ENCODE measurements at places on chromosomes 5 and 9.

- no peak for DNase-seq
These were observed 38.0 kb downstream of the CERT1 start for GRCh38 chr5:75473463-75473862.

GRCh38 chr5:7435503-7435902 lies 39.6 kb downstream of the ADCY2 start:
- DNase-seq = no peak

GRCh38 chr9:131543141-131543540 lies 2.2 kb upstream of the PRRT1B start:
- no peak for DNase-seq

DNA sequence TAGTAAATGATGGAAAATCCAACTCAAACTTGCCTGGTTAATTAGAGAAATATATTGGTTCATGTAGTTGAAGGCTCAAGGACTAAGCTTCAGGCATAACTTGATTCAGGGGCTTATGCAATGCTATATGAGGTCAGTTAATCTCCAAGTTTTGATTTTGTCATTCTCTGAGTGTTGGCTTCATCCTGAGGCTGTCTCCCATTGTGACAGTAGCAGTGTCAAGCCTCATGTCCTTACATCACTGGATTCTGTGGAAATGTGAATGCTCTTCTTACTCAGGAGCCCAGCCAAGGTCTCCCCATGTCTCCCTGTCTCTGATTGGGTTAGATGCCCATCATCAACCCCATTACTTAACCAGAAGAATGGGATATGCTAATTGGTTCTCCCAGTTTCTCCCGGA lies 44.4 kb upstream of the SNX2 start:
- no peak for DNase-seq

- DNase-seq = no peak
These were observed 291.2 kb downstream of the IRX1 start for GRCh38 chr5:3886524-3887451.

- DNase-seq = peak; percentile 32
These were observed at the start of gene DOCK2 for GRCh38 chr5:169637085-169637548. TSS of gene DOCK2 (plus strand) at chr5:169637275. CDS start at chr5:169637327, 52 bp downstream.

DNA sequence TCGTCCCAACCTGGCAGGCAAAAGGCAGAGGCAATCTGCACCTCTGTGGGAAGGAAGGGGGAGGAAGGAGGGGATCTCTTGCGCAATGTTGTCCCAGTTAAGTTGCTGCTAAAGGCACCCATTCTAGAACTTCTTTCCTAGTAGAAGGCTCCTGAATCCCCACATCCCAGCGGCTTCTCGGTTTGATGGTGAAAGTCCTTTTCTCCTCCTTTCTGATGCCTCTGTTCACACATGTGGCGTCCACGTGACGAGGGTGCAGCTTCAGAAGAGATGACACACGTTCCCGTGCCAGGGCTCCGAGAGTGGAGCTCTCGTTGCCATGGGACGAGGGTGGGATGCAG lies 96.9 kb upstream of the FCN2 start:
- DNase-seq = no peak

Measured in stimulated activated CD4-positive, alpha-beta T cell treated with anti-CD3 and anti-CD28 coated beads, TNF-alpha, amount 100 ng/mL, for 4 hours (primary cell).